ENCODE measurements at places on chromosomes 2 and 18. TPM values are rescaled to one million over a fixed set of nuclear protein-coding genes. Genes with fewer than 3 reads are reported as not detected.
A peak's percentile ranks its signal among the peaks of the same experiment; 100 is the strongest.

ARHGAP28 gene
- total RNA-seq, result 24.5 TPM

SIGLEC15 gene
- not detected for total RNA-seq

GDF7 gene
- 1.4 TPM for total RNA-seq

MC5R gene
- not detected for total RNA-seq

ANKRD36B gene
- total RNA-seq, result 6.1 TPM

POTEF gene
- total RNA-seq, result 0.69 TPM

LDLRAD4 gene
- 23.9 TPM for total RNA-seq

- DNase-seq, result no peak
Observed at GRCh38 chr2:36333350-36334012, 22.1 kb upstream of the CRIM1 start.

- peak; percentile 21 for DNase-seq
Observed at GRCh38 chr18:13366541-13366940, 148.0 kb downstream of the LDLRAD4 start.

DNA sequence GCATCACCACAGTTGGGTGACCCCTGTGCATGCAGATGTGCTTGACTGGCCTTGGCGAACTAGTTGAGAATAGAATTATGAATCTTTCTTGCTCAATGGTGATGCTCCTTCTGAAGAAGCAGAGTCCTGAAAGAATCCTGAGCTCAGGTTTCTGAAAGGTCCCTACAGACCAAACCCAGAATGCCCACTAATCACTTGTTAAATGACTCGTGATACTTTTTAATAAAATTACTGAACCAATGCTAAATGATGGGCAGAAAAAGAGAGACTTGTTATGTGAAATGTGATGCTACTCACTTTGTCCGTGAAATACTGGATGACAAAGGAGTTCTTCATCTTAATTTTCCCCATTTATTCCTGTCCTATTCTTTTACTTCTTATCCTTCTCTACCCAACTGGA lies 263.5 kb upstream of the LRRTM1 start:
- no peak for DNase-seq

DNA sequence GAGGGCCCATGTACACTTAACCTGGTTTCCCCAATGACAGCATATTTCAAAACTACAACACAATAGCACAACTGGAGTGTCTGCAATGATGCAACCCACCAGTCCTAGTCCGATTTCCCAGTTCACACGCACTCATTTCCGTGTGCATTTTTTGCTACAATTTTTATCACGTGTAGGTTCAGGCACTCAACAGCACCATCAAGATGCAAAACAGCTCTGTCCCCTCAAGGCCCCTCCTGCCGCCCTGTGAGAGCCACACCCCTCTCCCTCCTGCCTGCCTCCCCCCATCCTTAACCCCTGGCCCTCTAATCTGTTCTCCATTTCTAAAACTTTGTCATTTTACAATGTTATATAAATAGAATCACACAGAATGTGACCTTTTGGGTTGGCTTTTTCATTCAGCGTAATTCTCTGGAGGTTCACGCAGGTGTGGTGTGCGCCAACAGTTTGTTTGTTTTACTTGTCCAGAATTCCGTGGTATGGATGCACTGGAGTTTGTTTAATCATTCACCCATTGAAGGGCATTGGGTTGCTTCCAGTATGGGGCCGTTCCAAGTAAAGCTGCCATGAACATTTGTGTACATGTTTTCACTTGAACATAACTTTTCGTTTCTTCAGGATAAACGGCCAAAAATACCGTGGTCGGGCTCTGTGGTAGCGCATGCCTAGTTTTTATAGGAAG lies 8.4 kb downstream of the KCNIP3 start:
- no peak for DNase-seq

DNA sequence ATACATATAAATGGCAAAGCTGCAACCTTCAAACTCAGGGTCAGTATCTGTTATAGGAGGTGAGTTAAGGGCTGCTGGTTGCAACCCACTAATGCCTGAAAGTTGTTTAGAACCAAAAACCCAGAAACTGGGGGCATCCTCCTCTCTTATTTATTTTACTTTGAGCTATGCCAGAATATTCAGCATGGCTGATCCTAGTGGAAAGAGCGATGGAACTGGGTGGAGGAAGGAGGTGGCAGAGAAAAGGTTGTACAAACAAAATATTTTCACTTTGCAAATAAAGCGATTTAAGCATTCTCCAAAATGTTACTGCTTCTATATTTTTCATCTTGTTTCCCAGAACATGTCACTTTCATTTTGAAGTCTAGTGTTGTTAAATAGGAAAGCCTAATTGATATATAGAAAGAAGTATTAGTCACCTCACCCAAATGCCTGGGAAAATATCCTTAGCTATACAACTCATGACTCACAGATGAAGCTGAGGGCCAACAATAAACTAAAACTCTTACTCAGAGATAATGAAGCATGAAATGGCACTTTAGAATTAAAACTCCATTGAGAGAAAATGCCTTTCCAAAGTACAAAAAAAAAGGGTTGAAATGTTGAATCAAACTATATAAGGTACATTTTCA lies 251.4 kb upstream of the UBE2E3 start:
- no peak for DNase-seq

DNA sequence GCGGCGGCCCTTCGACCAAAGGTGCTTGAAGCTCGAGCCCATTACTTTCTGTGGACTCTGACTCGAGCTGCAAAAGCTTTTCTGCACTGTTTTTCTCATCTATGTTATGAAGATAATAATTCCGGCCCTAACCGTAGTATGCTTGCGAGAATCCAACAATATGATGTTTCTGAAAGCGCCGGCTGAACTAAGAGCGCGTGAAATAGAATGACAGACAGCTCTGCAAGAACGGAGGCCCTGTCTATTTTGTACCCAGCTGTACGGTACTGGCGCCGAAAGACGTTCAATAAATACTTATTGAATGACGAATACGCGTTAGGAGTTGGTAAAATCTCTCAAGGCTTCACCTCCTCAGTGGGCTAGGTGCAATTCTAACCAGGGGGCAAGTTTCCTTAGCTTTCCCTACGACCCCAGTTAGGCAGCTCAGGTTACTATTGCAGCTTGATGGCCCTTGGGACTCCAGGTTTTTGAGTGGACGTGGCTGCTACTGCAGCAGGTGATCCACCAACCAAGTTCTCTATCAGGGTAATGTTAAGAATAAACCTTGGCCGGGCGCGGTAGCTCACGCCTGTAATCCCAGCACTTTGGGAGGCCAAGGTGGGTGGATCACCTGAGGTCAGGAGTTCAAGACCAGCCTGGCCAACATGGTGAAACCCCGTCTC lies 570 bp downstream of the SCRN3 start:
- peak; percentile 13 for DNase-seq

DNA sequence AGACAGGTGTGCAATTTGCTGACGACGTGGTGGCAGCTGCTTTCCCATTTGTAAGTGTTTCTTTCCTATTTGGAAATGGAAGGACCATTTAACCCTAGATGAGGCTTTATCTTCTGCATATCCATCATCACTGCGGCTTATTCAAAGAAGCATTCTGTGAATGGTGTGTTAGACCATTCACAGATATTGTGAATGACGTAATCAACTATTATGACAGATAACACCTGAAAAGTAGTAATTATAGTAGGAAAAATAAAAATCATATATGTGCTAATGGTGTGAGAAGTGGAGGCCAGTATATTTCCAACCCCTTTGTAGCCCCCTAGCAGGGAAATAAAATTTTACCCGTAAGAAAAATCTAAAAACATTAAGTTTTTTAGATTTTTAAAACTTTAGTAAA lies 424.5 kb upstream of the CRIM1 start:
- no peak for DNase-seq

DNA sequence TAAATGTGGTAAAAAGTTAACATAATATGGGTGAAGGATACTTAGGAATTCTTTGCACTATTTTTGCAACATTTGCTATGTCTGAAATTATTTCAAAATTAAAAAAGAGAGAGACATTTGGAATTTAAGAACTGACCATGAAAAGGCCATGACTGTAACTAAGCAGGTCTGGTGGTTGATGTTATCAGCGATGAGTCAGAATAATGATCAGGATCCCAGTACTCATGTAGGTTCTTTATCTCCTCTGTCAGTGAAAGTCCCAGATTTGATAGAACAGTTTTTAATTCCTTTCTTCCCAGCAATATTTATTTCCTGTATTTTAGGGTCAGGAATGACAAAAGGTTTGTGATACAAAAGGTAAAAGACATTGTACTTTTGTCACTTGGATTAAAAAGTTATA lies 242.4 kb upstream of the ZNF521 start:
- no peak for DNase-seq

- DNase-seq, result no peak
Observed at GRCh38 chr2:128605421-128605820, 286.8 kb upstream of the HS6ST1 start.

DNA sequence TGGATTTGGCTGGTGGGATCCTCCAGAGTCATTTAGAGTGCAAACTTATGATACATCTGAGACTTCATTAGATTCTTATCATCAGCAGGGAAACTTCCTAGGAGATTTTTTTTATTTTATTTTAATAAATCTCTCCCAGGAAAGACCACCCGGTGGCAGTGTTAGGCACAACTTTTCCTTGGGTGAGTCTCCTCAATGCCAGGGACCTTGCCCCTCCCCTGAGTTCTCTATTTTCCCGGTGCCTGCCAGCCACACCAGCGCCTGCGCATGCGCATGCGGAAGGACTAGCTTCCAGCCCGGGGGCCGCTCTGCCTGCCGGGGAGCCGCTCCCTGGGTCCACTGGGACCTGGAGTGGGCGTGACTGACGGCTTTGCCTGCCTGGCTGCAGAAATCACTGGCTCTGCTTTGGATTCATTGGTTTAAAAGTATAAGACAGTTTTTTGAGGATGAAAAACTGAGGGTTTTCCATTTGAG lies 86.6 kb downstream of the TMEM182 start:
- peak; percentile 92 for DNase-seq

- no peak for DNase-seq
Observed at GRCh38 chr2:231987124-231987727, 25.7 kb downstream of the DIS3L2 start.
